Activated CD4-positive, alpha-beta T cell treated with anti-CD3 and anti-CD28 coated beads, Interleukin-2, amount 50 U/mL, for 1 hour (primary cell): ENCODE measurements at places on chromosomes 1 and 21.
A peak's percentile ranks its signal among the peaks of the same experiment; 100 is the strongest.

- no peak for DNase-seq
Measured at GRCh38 chr1:233063462-233063861, 113.1 kb downstream of the NTPCR start.

GRCh38 chr1:220011620-220012019, 34.7 kb downstream of the EPRS1 start:
- no peak for DNase-seq

DNA sequence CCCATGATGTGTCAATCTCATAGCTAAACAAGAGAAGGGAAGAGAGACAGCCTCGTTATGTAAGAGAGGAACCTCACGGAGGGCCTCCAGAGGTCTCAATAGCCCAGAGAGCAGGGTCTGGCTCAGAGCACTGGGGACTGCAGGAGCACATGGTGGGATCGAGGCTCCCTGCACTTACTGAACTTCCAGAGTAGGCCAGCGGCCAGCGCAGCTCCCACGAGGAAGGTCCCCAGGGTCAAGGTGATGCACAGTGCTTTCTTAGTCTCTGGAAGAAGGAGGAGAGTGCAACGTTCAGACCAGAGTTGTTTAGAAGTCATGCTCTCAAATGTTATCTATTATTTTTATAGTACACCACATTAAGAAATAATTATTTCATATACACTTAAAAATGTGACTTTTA, 18.6 kb downstream of the TMPRSS2 start:
- DNase-seq: no peak

GRCh38 chr1:224629965-224630364, 13.8 kb downstream of the CNIH3 start:
- DNase-seq: no peak

- no peak for DNase-seq
Measured at GRCh38 chr1:26887125-26887524, 3.0 kb downstream of the GPN2 start.

GRCh38 chr1:198598796-198599321, 40.0 kb upstream of the PTPRC start:
- no peak for DNase-seq

DNA sequence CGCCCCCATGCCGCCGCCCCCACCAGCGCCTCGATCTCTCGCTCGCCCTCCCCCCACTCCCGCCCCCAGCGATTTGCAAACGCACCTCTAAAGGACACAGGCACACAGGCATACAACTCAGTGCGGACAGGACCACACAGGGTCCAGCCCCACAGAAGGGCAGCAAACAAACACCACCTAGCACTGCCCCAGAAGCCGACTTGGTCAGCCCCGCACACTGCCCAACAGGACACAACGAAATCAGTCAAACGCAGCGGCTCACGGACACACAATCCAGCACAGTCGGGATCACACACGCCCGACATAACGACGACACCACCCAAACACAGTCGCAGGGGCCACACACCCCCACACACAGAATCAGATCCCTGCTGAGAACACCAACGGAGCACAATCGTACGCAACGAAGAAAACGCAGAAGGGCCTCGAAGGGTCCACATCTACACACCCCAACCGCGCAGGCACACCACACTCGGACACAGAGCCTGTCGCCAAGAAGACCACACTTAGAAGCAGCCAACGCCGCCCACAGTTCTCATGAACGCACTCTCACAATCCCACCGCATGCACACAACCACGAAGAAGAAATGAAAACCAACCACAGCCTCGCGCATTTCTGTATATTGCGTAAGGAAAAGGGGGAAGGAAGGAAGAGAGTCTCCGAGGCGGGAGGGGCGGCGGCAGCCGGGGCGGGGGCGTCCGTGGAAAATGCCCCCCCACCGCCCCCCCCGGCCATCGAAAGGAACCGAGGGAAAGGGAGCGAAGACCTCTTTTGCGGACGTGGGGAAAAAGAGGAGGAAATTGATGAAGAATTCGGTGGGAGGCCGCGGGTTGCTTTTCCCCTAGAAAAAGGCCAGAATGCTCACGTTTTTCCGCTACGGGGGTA, 481 bp downstream of the TAL1 start:
- no peak for DNase-seq

GRCh38 chr1:228284521-228284920, 76.7 kb downstream of the OBSCN start:
- no peak for DNase-seq

GRCh38 chr1:212124690-212125582, 89.4 kb downstream of the DTL start:
- no peak for DNase-seq

DNA sequence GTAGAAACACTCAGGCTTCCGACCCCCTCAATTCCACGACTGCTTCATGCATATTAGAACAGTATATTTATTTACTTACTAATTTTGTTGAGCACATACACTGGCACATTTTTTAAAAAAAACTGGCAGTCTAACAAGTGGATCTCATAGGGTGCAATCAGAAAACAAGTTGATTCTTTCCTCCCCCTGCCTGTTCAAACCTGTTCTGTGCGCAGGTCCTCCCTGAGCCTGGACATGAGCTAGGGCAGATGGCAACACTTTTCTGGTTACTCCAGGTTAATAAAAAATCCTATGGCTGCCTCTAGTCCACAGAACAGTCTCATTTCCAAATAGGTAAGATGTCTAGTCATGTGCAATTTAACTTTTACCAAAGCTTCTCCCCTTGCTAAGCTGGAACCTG, 18.6 kb downstream of the HSD11B1 start:
- DNase-seq: no peak

DNA sequence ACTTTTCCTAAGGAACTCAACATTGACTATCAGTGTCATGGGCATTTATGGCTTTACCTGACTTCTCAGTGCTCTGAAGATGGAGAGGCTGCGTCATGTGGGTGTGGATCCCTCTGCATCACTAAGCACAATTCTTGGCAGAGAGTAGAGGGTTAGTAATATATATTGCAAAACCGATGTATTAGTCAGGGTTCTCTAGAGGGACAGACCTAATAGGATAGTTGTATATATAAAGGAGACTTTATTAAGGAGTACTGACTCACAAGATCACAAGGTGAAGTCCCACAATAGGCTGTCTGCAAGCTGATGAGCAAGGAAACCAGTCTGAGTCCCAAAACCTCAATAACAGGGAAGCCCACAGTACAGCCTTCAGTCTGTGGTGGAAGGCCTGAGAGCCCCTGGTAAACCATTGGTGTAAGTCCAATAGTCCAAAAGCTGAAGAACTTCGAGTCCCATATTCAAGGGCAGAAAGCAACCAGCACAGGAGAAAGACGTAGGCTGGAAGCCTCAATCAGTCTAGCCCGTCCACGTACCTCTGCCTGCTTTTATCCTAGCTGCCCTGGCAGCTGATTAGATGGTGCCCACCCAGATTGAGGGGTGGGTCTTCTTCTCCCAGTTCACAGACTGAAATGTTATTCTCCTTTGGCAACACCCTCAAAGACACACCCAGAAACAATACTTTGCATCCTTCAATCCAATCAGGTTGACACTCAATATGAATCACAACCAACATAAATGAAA, 159.7 kb upstream of the NRIP1 start:
- DNase-seq: no peak

DNA sequence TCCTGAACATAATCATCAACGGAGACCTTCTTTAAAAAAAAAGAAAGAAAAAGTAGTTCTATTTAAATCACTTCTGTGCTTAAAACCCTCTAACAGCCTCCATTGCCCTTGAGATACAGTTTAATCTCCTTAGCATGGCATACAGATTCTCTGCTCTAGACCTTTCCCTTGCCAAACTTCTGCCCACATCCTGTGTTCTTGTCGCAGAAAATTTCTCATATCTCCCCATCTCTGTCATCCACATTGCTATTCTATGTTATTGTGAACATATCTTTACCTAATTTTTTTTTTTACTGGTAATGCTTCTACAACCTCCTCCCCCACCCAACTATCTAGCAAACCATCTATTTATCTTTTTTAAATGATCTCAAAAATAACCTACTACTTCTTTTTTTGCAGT, 135.7 kb upstream of the PROX1 start:
- no peak for DNase-seq

GRCh38 chr1:217431395-217431794, 199.5 kb downstream of the GPATCH2 start:
- DNase-seq: no peak

DNA sequence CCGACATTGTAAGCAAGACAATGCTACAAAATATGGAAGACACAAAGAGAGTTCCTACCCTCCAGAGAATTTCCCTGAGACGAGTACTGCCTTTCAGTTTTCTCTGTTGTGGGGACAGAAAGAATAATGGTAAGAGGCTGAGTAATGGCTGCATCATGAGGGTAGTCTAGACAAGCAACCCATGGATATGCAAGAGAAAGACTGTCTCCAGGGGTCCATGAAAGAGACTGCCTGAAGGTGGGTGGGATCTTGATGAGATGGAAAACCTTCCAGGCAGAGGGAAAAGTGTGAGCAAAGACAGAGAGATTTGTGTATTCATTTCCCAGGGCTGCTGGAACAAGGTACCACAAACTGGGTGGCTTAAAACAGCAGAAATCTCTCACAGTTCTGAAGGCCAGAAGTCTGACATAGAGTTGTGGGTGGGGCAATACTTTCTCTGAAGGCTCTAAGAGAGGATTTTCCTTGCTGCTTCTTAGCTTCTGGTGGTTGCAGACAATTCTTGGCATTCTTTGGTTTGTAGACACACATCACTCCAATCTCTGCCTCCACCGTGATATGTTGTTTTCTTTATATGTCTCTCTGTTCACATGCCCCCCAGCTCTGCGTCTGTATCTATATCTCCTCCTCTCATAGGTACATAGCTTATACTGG, 41.4 kb downstream of the ANP32E start:
- DNase-seq: no peak

- DNase-seq: peak; percentile 92
Measured at GRCh38 chr1:108691942-108692723, at the start of gene PRPF38B. Gene PRPF38B, plus strand, starts transcription at chr1:108692310. Its CDS starts 282 bp downstream, at chr1:108692592.

DNA sequence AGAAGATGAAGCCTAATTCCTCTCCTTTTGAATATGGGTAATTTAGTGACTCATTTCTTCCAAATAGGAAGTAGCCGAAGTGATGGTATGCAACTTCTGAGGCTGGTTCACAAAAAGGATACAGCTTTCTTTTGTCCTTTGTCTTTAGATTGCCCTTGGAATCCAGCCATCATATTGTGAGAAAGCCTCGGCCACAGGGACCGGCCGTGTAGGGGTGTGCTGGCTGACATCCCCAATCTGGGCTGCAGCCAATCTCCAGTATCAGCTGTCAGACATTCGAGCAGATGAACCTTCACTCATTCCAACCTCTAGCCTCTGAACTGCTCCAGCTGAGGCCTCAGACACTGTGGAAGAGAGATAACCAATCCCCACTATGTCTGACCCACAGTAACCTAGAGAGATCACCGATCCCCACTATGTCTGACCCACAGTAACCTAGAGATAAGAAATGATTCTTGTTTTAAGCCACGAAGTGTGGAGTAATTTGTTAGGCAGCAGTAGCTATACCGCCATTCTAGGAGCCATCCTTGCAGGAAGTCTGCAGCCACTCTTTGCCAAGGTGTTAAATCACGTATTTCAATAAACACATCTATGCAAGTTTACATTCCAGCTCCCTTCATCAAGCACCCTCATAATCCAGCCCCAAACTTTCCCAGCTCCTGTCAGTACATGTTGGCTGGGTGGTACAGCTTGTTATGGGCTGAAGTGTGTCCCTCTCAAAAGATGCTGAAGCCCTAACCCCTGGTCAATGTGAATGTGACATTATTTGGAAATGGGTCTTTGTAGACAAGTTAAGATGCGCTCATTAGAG, 2.9 kb upstream of the DIP2A start:
- no peak for DNase-seq

DNA sequence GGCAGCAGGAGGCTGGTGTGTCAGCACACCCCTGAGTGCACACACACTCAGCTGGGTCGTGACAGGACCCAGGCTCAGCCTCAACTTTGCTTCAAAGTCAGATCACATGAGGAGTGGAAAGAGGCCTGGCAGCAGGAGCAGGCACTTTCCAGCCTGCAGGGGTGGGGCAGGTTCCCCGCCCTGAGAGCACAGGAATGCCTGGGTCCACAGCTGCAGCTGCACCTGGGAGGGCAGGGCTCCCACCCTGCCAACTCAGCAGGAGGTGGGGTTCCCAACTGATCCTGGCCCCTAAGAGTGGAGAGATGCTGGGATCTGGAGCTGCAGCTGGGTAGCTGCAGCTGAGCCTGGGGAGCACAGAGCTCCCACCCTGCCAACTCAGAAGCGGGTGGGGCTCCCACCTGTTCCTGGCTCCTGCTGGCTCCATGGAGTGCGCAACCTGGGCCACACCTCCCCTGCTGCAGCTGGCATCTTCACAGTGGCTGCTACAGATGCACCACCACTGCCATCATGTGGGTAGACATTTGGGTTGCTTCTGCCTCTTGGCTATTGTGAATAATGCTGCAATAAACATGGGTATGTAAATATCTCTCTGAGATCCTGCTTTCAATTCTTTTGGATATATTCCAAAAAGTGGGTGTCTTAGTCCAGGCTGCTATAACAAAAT, 415.4 kb downstream of the TTLL7 start:
- peak; percentile 8 for DNase-seq

DNA sequence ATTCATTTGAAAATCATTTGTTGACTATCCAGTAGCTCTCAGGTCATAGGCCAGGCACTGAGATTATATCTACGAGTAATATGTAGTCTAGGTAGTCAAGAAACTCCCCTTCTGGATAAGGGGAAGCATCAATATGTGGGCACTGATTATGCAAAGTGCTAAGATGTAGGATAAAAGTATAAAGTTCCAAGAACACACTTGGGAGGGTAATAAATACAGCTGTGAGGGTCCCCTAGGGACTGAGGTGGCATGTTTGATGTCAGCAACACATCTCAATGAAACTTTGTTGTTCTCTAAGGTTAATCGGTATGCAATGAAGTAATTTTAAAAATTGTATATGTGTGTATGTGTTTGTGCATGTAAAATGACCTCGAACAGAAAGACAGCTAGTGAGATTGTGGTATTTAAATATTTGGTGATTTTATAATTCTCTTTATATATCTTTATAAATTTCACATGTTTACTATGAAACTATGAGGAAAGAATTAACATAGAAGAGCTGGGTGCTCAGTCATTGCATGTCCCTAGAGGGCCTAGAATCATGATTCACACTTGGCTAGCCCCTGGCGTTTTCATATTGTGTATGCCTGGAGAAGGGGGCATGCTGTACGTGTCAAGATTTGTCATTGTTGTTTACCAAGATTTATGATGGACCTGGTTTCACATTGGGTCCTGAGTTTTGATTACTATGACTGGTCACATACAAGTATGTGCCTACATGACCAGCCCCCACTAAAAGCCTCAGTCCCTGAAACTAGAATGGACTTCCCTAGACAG, 140.1 kb upstream of the DUSP10 start:
- DNase-seq: no peak

DNA sequence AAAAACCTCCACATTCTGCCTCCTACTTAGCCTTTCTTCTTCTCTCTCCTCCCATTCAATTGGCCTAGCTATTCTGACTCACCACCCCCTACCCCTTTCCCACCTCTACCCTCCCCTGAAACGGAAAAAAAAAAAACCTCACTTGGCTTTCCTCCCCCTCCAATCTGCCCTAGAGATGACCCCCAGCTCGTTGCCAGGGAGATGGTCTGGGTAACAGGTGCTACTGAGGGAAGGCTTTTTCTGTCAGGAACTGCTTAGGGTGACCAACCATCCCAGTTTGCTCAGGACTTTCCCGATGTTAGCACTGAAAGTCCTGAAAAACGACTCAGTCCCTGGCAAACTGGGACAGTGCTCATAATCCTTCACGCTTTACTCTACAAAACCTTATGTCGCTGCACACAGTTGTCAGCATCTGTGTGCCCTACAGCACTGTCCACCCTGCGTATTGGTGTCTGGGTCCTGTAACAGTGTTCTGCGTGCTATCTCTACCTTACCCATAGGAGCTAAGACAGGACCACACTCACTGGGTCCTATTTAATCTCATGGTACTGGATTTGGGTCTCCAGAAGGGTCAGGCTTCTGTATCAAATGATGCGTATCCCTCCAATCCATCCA, 7.7 kb upstream of the CADM3 start:
- DNase-seq: no peak
